ENCODE measurements at places on chromosomes 16 and 17.

- DNase-seq: no peak
Measured at GRCh38 chr16:21638573-21638975, 13.8 kb downstream of the IGSF6 start.

- DNase-seq: peak; percentile 55
Measured at GRCh38 chr16:57810197-57811031, 8.1 kb upstream of the KIFC3 start.

DNA sequence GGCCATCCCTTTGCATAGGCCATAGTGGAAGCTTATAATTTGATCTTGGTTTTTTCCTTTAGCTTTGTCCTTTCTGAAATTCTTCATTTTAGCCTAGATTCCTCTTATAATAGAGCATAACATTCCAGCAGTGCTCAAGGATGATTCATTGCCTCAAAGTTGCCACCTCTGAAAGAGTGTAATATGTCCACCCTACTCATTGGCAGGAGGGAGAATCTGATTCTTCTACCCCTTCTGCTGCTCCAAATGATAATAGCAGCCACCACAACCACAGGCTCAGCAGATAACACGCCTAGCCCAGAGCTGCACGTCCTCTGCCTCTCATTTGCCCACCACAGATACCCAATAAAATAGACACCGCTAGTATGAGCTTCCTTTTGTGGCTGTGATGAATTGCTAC lies 337.4 kb upstream of the HSBP1 start:
- no peak for DNase-seq

DNA sequence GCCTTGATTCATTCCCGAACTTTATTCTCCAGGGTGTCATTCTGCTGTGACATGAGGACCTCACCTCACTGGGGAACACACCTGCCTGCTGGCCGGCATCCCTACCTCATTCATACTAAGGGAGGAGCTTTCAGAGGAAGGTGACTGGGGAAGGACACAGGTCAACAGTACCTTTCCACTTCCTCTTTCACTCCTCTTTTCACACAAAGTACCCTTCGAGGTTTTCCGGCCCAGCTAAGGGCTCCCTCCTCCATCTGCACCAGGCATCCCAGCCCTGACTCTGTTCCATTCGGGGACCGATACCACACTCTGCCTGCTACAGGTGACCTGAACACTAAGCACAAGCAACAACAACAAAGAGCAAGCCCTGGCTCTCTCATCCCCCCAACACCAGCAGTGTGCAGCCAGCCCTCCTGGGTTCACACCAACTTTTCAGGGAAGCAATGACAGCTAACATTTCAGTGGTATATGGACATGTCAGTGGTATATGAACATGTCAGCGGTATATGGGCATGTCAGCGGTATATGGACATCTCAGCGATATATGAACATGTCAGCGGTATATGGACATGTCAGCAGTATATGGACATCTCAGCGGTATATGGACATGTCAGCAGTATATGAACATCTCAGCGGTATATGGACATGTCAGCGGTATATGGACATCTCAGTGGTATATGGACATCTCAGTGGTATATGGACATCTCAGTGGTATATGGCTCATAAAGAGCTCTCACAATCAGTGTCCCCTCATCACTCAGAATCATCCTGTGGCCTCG lies 16.0 kb downstream of the TRIM25 start:
- no peak for DNase-seq

- no peak for DNase-seq
Measured at GRCh38 chr17:60526726-60527125, 684 bp upstream of the APPBP2 start.

GRCh38 chr16:80610481-80611156 lies 69.8 kb downstream of the DYNLRB2 start:
- DNase-seq: no peak

- DNase-seq: no peak
Measured at GRCh38 chr16:29943846-29944799, 17.8 kb upstream of the TMEM219 start.

- DNase-seq: no peak
Measured at GRCh38 chr16:27374804-27375425, 27.1 kb upstream of the IL21R start.

GRCh38 chr17:65855245-65855644 lies 293.8 kb upstream of the AXIN2 start:
- no peak for DNase-seq

GRCh38 chr17:61361084-61361483 lies 38.6 kb upstream of the TBX2 start:
- DNase-seq: no peak

GRCh38 chr17:78252111-78252634 lies 20.7 kb downstream of the TMEM235 start:
- no peak for DNase-seq

DNA sequence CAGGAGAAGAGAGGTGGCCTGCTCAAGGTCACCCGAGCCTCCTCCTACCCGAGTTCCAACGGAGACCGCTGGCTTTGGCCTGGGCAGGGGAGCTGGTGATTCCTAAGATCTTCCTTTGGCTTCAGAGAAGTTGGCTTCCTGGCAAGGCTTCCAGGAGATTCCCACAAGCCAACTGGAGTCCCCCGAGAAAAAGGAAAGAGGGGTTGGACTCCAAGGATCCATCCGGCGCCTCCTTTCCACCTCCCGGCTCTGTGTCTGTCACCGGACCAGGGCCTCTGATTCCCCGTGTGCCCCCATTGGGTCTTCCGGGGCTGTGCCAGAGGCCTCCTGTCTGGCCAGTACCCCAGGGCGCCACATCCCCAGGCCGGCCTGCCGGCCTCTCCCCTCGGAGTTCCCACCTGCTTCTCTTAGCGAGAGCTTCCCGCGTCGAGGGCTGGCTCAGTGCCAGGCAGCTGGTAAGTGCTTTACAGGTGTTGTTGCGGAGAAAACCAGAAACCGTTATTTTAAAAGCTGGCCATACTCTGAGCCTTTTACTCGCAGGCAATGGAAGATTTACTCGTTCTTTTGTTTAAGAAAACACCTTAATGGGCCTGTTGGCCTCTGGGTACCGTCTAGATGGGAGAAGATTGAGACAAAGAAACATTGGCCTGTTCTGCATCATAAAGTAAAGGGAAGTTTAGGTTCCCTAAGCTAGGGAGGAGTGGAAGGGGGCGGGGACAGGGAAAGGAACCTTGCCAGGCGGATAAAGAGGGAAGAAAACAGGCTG lies 258.4 kb upstream of the SDK2 start:
- DNase-seq: no peak

DNA sequence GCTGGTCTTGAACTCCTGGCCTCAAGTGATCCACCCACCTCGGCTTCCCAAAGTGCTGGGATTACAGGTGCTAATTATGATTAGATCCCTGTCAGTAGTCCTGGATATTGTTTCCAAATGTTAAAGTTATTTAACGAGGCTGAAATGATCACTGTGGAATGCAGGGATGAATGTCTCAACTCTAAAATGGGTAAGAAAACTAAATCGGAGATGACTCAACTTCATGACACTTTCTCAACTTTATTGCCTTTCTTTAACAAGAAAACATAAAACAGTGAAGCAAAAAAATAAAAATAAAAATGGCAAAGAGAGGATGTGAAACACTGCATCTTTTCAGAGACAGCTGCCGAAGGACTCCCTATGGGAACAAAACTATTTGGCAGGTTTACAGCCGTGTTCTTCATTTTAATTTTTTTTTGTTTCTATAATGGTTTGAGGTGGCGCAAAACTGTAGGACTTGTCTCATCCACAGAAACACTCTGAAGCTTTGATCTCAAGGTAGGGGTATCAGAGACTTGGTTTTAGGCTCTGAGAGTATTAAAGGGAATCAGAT lies 382.0 kb downstream of the GRIN2A start:
- DNase-seq: no peak

DNA sequence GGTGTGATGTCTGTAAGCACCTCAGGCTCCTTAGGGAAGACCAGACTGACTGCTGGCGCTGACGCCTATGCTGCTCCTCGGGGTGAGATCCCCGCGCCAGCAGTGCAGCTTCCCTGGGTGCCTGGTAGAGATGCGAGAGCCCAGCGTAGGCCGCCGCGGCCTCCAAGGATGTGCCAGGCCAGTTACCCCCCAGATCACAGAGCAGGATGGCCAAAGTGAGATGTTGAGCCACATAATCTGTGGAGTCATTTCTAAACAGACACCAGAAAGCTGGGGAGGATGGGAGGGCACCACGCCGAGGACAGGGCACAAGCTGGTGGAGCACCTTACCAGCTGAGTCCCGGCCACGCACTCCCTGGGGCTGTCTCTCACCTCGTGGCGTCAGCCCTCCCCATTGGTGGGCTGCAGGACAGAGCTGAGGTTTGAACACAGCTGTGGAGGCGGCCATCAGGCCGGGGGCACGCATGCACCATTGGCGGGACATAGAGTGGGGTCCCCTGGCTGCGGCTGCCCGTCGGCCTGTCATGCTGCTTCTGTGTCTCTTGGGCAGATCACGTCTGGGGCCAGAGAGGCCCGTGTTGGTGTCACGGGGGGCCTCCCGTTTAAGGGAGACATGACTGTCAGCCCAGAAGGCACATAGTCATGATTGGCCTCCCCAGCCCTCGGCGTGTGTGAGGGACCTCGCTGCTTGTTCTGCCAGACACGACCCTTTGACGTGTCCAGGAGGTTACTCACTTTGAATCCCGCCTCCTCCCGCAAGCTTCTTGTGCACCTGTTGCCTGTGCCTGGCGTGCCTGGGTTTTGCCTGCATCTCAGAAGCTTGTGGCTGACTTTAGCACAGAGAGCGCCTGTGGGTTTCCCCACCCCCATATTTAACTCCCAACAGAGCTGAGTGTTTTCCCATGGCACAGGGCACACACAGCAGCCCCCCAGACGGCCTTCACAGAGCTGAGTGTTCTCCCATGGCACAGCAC lies 21.9 kb downstream of the MAPK8IP3 start:
- no peak for DNase-seq

DNA sequence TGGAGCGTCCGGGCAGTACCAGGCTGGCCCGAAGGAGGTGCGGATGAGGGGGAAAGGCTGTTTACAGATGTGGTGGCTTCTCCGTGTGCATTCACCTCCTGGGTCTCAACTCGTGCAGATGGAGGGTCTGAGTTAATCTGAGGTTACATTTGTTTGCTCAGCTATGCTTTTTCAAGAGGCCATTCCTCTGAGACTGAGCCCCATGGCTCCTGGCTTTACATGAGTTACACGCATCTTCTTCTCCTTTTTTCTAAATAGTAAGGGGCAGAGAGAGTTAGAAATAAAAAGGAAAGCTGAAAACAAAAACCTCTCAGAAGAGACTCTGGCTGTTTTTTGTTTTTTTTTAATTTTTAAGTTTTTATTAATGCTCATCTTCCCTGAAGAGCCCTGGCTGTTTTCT lies 29.0 kb downstream of the IRF8 start:
- no peak for DNase-seq

GRCh38 chr16:31273676-31274075 lies 13.9 kb downstream of the ITGAM start:
- DNase-seq: no peak

GRCh38 chr17:78588258-78589030 lies 11.2 kb upstream of the DNAH17 start:
- DNase-seq: no peak

DNA sequence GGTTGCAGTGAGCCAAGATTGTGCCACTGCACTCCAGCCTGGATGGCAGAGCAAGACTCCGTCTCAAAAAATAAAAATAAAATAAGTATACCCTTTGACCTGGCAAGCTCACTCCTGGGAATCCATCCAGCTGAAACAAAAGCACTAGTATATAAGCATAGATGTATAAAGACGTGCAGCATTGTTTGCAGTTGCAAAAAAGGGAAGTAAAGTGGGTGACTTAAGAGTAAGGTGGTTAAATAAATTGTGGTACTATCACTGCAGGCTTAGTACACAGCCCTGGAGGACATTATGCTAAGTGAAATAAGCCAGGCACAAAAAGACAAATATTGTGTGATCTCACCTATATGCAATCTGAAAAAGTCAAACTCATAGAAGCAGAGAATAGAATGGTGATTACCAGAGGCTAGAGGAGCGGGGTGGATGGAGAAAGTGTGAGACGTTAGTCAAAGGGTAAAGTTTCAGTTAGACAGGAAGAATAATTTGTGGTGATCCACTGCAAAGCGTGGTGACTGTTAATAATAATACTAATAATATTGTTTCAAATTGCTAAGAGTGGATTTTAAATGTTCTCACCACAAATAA lies 113.0 kb downstream of the MYO1D start:
- DNase-seq: no peak

GRCh38 chr16:3431779-3432219 lies 11.5 kb downstream of the ZNF597 start:
- DNase-seq: peak; percentile 6

- DNase-seq: no peak
Measured at GRCh38 chr17:57412520-57413096, 156.3 kb downstream of the MSI2 start.

GRCh38 chr16:19833581-19833980 lies 51.1 kb downstream of the GPRC5B start:
- no peak for DNase-seq

DNA sequence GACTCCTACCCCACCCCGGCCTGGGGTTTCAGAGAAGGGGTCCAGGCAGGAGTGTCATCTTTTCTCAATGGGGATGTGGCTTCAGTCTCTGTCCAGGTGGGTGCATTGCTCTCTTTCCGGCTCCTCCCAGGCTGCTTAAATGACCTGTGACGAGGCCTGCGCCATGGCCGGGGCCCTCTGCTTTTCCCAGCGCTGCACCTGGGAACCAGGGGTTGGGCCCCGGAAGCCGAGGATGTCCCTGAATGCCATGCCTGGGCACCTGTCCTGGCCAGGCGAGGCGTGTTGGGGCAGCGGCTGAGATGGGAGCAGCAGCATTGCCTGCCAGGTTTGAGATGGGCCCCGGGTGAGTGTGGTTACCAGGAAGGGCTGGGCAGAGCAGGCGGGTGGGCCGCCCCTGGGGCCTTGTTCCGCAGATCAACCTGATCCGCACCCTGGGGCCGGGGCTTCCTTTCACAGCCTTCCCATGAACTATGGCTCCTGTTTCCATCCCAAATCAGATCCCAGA lies 147.4 kb downstream of the SEC14L1 start:
- no peak for DNase-seq

GRCh38 chr17:1830288-1830687 lies 483 bp downstream of the RPA1 start:
- no peak for DNase-seq

- DNase-seq: no peak
Measured at GRCh38 chr17:74177018-74177450, 26.4 kb upstream of the RPL38 start.

DNA sequence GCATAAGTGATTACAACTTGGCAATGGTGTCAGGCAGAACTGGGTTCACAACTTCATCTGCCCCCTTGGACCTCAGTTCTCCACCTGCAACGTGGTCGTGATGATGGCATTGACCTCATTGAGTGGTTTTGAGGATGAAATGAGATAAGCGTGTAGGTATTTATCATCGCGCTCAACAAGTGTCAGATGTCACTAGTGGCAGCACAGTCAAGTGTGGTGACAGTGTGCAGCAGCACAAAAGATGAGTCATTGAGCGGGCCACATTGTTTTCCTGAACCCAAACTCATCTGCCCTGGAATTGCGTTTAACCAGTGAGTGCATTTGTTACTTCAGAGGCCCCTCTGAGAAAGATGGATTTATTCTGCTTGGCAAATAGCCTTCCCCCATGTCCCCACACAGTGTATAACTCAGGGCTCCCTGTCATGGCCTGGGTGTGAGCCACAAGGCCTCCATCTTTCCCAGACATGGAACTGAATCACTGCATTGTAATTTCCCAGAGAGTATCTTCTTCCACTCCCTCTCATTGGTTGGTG lies 20.9 kb downstream of the IRX3 start:
- no peak for DNase-seq

Data from caudate nucleus (tissue), 63 donors.